ENCODE measurements at places on chromosomes 7 and 10.

DNA sequence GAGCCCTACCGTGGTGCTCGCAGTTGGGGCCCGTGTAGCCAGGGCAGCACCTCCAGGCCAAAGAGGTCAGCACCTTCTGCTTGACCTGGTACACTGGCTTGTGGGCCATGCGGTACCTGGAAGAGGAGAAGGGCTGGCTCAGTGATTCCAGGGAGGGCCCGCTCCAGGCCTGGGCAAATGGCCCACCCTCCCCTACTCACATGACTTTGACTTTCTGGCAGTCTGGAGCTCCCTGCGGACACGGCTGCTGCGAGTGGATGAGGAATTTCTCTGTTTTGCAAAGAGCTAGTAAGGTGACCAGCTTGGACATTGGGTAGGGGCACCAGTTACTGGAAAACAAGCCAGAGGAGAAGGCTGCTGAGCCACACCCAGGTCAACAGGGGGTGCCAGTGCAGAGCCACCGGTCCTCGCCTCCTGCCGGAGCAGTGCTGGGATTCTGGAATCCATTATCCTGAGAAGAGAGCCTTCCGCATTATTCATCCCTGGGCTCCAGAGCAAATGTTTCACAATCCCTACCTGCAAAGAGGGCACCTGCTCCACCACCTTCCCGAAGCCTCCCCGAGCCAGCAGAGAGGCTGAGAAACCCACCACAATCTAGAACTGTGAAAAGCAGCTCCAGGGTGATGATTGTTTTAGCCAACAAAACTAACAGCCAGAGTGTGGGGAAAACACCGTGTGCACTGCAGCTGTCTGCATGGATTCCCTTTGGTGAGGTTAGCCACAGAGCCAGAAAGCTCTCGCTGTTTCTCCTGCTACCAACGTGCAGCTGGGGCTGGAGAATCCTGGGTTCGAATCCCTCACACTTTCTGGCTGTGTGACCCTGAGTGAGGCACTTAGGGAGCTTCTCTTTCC is 11.8 kb downstream of the MMRN2 start:
- no peak for DNase-seq

GRCh38 chr10:79417266-79417665 is 28.2 kb downstream of the ZCCHC24 start:
- DNase-seq: no peak

DNA sequence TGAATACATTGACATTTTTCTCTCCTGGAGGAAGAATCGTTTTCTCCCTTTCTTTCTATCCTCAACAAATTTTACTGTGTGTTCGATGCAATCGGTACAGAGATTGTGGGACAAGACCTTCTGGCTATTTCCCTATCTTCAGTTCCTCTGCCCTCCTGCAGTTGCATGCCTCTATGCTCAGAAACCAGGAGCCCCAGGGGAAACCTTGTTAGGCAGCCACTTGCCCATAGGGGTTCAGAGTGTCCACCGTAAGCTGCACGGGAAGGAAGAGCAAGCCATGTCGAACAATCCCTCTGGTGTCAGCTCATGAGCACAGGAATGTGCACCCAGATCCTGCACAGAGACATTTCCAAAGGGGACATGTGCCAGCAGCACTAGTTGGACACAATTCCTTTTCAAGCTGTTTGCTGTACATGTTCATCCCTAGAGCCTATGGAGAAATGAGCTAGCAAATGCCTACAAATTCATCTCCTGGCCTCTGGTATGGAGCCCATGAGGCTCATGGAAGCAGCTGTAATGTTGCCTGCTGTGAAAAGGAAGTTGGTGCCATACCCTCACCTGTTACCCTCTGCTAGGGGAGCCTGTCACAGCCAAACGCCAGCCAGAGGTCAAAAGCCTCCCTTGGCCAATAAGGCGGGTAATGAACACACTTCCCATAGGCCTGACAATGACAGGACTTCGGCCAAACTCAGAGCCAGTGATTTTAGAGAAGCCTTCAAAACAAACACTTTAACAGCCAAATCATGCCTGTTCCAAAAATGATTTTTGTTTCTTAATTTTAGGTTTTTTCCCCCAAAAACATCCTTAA is 35.9 kb upstream of the ASAH2 start:
- DNase-seq: no peak

DNA sequence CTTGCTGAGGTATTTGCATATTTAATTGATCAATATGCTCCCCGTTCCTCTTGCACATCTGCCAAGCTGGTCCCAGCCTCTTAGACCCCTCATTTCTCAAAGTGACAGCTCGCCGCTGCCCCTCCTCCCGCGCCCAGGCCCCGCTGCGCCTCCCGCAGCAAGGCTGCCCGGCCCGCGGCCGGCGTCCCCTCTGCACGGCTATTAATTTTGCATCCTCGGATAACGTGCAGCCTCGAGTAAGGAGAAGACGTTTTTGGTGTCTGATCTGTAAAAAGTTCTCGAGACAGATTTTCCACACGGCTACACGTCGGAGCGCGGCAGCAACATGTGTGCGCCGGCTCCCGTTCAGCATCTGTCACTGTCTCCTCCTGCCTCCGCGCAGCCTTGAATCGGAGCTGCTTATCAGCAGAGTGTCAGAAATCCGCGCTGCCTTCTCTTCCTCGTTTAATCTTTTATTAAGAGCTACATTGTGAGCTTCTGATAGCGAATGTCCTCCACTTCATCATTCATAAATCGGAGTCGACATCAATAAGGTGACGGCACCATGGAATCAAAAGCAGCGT is 65.3 kb downstream of the EBF3 start:
- no peak for DNase-seq
